BJ (cell line): ENCODE measurements at places on chromosomes 2 and 18.

DNA sequence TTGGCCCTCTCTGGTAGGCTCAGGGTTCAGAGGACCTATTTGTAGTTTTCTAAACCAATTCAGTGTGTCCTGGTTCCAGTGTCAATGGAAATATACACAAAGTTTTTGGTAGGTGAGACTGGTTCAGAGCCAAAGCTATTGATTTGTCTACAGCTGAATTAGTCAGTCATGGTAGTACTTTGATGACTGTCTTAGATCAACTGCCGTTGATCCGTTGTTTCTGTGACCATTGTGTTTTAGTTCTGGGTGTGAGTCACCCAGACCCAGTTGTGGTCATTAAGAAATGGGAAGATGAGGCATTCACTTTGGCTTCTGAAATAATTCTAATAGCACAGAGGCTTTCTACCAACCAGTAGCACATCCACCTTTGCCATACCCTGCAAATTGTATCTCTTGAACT lies 16.0 kb upstream of the RPE start:
- DNase-seq, result no peak

GRCh38 chr2:20521682-20522189 lies 74.9 kb downstream of the RHOB start:
- no peak for DNase-seq

DNA sequence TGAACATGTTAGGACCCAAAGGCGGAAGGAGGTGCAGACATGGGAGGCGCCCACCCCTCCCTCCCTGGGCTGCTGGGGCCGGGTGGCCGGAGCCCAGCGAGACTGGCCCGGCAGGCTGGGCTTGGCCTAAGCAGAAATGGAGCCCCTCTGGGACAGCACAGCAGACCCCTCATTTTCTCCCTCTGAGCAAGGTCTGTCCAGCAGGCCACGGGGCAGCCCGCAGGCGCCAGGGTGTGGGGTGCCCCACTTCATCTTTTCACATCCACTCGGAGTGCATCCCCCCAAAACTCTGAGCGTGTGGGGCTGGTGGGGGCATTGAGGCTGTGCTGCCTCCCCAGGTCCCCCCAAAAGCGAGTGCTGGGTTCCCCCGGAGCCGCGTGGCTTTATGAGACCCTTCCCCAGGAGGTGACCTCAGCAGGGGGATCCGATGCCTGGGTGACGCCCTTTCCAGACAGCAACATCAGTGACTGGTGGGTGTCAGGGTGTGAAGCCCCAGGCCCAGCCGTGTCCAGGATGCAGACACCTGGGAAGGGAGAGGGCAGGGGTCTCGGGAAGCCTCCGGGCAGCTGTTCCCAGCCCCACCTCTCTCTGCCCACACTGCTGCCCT lies 36.7 kb upstream of the GPC1 start:
- no peak for DNase-seq

GRCh38 chr2:207133820-207134519 lies 31.8 kb downstream of the KLF7 start:
- peak; percentile 82 for DNase-seq

- no peak for DNase-seq
Measured at GRCh38 chr2:160973991-160974390, 186.2 kb upstream of the TANK start.

GRCh38 chr2:113136828-113137775 lies 9.7 kb downstream of the IL1RN start:
- no peak for DNase-seq

DNA sequence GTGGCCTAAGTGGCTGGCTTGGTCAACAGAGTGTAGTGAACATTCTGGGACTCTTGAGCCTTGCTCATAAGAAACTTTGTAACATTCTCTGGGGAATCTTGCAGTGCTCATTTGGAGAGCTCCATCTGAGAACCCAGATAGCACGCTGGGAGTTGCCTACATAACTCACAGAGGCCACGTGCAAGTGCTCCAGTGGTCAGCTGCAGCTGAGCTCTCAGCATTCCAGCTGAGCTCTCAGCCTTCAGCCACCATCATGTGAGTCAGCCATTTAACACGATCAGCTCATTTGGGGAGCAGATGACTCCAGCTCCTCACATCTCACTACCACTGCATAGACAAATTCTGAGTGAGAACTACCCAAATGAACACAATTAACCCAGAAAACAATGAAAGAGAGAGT lies 25.5 kb upstream of the CTNNA2 start:
- no peak for DNase-seq

DNA sequence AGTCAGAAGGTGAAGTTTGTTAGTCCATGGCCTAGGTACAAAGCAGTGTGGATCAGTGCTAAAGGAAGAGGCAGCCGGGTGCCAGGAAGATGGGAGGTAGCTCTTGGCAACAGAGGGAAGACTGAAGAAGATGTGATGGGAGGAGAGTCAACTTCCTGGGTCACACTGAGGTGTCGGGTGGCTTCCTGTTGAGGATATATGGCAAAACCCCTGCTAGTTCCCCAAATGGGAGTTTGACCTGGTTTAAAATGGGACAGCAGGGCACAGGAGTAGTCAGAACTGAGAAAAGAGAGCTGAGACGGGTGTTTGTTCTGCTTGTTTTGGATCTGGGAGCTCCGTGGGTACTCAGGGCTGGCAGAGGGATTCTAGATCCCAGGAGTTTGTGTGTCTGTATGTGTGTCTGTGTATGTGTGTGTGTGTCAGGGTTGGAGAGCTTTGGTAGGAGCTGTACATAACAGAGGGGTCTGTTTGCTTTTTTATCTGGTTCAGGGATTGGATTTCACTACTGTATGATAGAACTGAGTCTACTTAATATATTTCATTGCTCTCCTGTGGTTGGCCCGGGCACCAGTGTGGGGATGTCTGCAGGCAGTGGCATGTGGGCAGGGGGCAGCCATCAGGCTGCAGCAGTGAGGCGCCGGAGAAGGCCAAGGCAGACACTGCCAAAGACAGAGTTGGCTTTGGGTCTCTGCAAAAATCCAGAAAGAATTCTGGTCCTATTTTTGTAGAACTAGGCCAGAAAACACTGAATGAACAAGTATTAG lies 17.1 kb downstream of the MXD1 start:
- no peak for DNase-seq

DNA sequence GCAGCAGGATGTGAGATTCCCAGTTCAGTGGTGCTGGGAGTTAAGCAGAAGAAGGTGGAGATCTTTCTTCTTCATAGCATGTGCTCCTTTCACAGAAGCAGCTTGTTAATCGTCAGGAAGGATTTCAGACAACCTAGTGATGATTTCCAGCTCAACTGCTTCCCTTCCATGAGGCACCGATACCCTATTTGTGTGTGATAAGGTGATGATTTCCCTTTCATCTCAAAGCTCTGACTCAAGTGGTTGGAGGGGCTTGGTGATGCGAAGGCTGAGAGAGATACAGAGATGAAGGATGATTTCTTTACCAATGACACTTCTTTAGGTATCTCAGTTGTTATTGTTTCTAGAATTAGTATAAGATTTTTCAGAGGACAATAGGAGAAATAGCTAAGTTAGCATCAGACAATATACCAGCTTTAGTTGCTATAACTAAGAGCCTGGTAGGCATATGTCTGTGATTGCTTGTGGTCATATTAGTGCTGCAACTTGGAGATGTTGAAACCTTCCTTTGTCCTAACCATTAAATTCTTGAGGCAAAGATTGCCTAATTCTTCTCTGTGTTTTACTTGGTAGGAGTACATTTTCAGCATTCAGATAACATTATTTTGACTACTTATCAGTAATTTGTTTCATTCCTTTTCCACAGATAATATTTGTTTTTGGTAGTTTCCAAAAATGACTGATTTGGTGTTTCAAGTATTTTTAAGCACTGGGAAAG lies 111.3 kb downstream of the PLCL1 start:
- peak; percentile 31 for DNase-seq

DNA sequence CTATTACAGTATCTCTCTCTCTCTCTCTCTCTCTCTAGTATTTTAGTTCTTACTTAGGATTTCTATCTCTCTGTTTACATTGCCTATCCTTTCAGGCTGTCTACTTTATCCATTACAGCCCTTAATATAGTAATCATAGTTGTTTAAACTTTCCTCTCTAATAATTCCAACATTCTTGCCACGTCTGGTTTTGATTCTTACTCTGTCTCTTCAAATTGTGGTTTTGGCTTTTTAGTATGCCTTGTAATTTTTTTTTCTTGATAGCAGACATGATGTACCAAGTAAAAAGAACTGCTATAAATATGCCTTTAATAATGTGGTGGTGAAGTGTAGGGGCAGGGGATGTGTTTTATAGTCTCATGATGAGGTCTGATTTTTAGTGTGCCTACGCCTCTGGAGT lies 1809.5 kb upstream of the CELF4 start:
- peak; percentile 19 for DNase-seq

GRCh38 chr18:76456823-76457222 lies 38.2 kb downstream of the ZNF516 start:
- no peak for DNase-seq

DNA sequence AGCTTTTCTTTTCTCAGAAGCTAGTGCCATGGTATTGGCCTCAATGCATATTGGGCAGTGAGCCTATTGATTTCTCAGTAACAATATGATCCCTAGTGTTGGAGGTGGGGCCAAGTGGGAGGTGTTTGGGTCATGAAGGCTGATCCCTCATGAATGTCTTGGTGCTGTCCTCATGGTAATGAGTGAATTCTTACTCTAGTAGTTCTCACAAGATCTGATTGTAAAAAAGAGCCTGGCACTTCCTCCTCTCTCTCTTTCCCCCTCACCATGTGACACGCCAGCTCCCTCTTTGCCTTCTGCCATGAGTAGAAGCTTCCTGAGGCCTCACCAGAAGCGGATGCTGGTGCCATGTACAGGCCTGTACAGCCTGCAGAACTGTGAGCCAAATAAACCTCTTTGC lies 12.8 kb upstream of the TBC1D8 start:
- DNase-seq, result no peak

DNA sequence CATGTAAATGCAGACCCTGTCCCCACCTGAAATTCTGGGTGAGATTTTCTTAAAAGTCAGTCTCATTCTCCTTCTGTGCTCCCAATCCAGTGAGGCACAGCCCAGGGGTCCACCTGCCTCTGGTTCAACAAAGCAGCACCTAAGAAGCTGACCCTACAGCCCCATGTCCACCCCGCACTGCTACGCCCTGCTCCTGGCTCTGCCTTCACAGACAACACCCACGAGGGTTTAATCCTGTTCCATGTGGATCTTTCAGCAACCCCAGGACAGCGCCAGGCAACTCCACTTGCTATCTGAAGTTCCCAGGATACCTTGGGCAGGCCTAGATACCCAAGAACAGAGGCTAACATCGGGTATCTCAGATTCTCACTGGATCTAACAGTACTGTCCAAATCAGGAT lies 44.9 kb downstream of the HDLBP start:
- DNase-seq, result no peak

DNA sequence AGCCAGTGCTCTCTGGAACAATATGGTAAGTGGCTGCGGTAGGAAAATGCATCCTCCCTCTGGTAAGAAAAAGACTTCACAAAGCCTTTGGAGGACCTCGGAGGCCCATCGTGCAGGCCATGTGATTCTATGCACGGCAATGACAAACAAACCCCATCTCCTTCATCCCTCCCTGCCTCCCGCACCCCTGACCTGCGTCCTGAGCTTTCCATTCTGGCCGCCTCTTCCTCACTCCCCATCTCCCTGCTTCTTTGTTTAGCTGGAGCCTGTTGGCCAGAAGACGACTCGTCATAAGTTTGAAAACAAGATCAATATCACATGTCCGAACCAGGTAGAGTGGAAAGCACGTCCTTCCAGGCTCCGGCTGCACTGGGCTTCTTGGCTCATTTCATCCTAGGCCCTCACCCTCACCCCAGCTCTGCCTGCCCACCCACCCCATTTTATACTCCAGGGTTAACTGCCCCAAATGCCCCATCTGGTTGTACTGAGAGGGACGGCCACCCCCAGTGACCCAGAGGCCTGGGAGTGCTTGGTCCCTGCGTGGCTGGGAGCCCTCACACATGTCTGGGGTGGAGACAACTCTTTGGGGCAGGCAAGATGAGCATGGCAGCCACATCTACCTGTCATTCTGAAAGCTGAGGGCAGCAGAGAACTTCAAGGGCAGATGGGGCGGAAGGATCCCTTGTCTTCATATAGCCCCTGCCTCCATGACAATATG lies 94.0 kb downstream of the PLB1 start:
- DNase-seq, result no peak

DNA sequence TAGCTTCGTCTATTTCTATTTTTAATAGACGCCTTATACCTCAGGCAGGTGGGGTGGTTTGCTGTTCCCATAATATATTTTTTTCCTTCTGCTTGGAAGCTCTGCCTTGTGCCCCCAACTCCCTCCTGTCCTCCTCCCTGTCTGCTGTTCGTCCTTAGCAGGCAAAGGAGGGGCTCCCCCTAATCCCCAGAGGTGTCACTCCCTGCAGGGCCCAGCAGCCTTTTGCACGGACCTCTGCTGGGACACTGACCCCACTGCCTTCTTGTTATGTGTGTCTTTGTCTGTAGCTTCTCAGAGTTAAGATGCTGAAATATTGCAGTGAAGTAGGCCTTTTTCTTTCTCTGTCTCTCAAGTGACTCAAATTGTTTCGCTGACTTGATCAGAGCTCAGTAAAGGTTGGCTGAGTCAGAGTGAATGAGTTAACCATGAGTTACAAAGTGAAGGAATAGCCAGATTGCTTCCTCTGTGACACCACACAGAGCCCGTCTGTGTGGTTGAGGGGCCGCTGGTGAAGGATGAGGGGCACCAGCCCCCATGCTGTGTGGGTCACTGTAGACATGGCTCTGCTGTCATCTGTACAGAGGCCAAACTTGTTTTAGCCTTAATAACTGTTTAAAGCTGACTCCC lies 47.7 kb downstream of the PRKCE start:
- peak; percentile 39 for DNase-seq

- DNase-seq, result peak; percentile 65
Measured at GRCh38 chr2:54859997-54860701, 136.7 kb downstream of the EML6 start.

- peak; percentile 94 for DNase-seq
Measured at GRCh38 chr2:167140767-167141166, 252.5 kb downstream of the XIRP2 start.

DNA sequence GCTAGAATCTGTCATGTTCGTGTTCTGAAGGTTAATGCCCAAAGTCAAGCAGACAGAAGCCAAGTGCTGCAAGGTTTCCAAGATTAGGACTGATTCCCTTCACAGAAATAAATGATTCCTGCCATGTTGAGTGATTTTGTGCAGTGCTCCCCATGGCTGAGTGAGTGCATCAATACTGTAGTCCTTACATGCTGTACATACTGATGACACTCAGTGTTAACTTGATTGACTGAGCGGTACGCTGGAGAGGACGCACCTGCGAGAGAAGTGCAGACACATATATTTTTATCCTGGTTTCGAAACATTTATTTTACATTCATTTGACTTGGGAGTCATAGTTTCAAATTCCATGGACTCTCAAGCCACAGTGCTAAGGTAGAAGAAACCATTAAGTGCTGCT lies 92.0 kb downstream of the ASXL3 start:
- DNase-seq, result no peak

DNA sequence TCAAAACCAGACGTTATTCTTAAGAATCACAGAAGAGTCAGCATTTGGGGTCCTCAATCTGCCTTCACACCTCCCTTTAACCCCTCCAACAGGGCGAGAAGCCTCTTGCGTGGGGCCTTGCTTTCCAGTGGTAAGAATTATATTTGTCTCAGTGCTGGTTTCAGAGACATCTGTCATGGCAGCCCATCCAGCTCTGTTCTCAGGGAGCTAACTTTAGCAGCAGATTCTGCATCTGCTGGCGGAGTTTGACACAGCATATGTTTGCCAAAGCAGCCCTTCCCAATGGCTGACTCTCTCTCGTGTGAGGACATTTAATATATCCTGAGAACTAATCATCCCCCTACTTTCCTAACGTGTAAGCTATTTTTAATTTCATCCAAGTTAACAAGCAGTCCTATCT lies 91.5 kb upstream of the BCL11A start:
- DNase-seq, result no peak

- no peak for DNase-seq
Measured at GRCh38 chr2:192026825-192027120, 168.0 kb downstream of the TMEFF2 start.
